Right lung (tissue), 10 donors: ENCODE measurements at places on chromosomes 13 and 19. TPM values are rescaled to one million over a fixed set of nuclear protein-coding genes. Genes with fewer than 3 reads are reported as not detected.

Gene CYSLTR2
- 0.36 TPM for polyA plus RNA-seq

Gene FCAR
- 0.72 TPM for polyA plus RNA-seq

Gene COMP
- polyA plus RNA-seq = 0.60 TPM

DNA sequence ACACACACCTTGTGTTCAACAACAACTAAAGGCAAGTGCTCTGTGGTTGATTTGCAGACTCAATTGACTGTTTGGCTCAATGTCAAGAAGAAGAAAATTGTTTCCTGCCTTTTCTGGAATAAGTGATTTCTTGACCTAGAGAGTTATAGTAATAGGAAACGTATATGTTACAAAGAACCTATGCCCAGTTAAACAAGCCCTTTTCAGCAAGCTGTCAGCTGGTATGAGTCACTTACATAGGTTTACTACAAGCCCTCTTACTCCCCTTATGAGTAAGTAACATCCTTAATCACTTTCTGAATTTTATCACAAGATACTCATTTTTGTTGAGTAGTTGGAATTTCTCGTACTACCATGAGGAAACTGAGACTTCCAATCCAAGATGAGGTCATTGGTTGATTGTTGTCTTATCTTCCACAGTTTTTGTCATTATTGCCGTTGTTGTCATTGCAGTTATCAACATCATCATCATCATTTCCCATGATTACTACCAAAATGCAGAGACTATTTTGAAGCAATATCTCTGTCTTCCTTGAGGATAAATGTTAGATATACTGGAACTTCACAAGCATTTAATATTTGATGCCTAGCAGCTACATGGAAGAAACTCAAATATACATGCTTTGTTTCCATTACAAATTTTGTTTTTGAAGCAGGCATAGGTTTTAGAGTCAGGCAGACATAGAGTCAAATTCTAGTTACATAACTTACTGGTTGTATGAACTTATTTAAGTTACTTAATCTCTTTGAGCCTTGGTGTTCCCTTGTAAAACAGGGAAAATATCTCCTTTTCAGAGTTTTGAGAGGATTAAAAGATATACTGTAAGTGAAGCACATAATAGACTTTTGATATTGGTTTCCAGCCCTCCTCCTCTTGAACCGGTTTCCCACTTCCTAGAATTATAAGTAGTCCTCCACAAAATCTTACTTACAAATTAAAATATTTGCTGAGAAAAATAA, 106.0 kb downstream of the RAP2A start:
- no peak for DNase-seq

DNA sequence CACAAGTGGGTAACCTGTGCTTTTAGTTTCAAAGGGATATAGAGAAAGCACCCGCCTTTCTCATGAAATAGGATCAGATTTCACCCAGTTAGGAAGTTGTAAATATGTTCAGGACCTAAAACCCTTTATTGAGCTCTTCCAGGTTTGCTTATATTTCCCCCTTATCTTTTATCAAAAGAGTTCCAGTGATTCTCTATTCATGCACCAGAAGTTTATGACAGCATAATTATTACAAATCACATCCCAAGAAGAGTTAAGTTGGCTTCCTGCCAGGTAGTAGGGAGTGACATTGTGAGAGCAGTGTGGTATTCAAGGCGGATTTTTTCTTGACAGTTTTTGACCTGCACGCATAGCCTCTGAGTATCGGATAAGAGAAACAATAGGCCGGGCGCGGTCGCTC, 190.3 kb downstream of the STK24 start:
- no peak for DNase-seq

- DNase-seq = no peak
Measured at GRCh38 chr19:38079926-38080380, 144.1 kb downstream of the DPF1 start.

- DNase-seq = peak; percentile 45
Measured at GRCh38 chr19:43784981-43785808, 4.4 kb upstream of the KCNN4 start.

- DNase-seq = no peak
Measured at GRCh38 chr19:39752390-39752789, 14.6 kb upstream of the CLC start.

DNA sequence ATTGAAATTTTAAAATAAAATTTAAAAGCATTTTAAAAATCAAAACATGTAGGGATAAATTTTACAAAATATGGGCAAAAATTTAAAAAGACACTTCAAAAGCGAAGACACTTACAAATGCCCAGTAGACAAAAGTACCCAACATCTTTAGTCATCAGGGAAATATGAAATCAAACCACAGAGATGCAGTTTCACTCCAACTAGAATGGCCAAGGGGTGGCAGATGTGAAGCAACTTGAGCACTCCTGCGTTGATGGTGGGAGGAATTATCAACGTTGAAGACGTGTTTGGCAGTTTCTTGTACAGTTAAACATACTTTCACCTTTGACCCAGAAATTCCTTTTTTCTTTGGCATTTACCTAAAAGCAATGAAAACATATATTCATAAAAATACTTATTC, 518.0 kb upstream of the SGCG start:
- no peak for DNase-seq

DNA sequence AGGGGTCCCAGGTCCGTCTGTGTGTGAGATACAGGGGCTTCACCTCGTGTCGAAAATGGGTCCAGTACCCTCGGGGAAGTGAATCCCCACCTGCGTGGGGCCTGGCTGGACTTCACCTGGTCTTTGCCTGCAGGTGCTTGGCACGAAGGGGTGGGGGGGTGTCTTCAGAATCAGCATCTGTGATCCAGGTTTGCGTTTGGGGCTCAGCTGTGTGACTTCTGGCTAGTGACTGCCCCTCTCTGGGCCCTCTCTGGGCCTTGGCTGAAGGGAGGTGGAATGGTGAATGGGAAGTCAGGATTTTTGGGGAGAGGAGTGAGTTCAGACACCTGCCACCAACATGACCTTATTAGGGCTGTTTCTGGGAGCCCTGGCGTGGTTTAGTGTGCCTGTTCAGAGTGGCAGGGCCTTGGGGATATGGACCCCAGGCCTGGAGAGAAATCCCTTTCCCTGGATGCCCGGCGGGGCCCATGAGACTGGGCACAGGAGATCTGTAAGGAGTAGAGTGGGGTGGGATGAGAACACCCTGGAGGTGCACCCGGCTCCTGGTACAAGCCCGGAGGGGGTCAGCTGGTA, 2.7 kb downstream of the CELF5 start:
- no peak for DNase-seq

- DNase-seq = no peak
Measured at GRCh38 chr19:19263886-19264487, 9.1 kb downstream of the TM6SF2 start.

DNA sequence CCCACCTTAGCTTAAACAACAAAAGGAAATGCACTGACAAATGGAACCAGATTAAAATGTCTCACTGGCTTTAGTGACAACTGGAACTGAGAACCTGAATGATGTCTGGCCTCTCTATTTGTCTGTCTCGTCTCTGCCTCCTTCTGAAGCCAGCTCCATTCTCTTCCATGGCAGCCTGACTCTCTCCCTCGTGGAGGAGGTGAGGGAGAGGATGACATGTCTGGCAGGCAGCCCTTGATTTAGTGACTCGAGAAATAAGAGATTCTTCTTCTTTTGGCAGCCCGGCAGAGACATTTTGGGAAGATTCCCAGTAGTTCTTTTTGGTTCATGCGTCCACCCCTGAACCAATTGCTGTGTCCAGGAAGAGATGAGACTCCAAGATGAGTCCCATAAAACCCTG, 131.7 kb downstream of the KLF5 start:
- no peak for DNase-seq

- no peak for DNase-seq
Measured at GRCh38 chr19:56132316-56132822, 8.7 kb upstream of the ZNF444 start.

DNA sequence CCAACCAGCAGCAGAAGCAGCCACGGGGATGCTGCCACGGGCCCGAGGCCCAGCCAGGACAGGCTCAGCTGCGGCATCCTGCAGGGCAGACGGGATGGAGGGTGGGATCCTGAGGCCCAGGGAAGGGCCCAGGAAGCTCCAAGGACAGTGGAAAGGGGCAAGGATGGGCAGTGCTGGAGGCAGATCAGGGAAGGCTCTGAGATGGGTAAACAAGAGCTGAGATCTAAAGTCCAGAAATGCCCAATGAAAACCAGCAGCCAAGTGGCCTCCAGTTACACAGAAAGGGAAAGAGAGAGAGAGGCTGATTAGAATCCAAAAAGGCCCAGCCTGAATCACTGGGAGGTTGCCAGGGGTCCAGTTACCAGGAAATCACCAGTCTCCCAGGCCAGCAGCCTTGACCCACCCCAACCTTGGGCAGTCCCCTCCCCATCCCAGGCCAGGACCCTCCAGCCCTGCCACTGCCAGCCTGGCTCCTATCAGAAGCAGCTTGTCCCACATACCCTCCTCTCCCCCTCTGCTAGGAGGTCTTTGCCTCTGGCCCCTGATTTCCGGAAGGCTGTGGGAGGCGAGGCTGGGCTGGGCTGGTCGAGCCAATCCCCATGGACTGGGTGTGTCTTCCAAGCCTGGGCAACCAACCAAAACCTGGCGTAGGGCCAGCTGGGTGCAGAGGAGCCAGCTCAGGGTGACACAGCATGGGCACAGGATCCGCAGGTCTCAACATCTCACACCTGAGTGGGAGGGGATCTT, at the start of gene CYP4F11:
Gene CYP4F11, minus strand, starts transcription at position 198 of the 747 bp plus-strand sequence. Its CDS starts 121 bp downstream, at position 77.
- no peak for DNase-seq

GRCh38 chr19:42794765-42795164, 29.3 kb upstream of the PSG8 start:
- no peak for DNase-seq

DNA sequence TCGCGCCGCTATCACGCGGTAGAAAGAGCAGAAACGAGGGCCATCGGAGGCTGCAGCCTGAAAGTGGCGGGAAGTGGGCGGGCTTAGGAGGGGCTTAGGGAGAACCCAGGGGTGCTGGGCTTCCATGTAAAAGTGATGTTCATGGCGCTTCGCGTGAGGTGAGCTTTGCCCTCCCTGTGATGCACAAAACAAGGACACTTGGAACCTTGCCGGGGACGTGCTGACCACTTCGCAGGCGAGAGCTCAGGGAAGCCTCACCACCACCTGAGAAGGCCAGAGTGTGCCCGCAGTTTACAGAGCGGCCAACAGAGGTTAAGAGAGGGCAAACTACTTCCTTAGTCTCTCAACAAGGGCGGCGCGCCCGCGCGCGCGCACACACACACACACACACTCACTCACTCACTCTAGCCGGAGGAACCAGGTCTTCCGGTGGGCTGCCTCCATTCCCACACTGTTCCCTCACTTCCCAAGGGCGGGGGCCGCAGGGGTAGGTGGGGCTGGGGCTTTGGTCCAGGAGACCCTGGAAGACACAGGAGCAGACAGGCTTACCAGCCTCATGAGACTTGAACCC, 651 bp downstream of the GAPDHS start:
- peak; percentile 35 for DNase-seq

GRCh38 chr13:46553521-46553885, 533 bp downstream of the LRCH1 start:
- no peak for DNase-seq

DNA sequence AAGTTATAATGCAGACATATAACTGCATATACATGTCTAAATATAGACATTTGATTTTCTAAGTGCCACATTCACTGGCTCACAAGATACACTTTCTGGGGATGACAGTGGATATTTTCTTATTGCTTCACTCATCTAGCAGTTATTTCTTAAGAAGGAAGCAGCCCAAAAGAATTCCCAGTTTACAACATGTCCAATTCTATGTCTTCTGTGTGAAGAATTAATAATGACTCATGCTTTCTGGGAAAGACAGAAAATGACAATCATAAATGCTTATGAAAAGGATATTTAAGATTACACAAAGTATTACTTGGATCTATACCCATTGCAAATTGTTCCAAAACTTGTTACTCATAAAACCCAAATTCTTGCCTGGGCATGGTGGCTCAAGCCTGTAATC, 543.4 kb downstream of the SUCLA2 start:
- DNase-seq = no peak

GRCh38 chr19:31555634-31556215, 206.5 kb upstream of the TSHZ3 start:
- DNase-seq = no peak

DNA sequence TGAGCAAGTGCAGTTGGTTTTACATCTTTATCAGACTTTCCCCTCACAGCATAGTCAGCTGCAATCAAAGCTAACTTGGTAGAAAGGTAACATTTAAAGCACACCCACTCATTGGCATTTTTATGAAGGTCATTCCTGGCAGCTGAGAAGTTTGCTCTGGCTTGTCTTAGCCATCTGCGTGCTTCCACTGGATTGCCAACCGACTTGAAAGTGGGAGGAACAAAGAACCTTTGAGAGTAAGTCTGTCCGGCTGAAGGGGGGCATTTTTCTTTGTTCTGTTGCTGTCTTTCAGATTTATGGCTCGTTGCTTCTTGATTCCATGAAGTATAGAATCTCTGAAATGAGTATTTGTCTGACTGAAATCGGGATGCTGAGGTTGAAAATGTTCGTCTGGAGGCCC, 103.1 kb downstream of the SACS start:
- no peak for DNase-seq

- no peak for DNase-seq
Measured at GRCh38 chr13:29771247-29771646, 79.2 kb downstream of the UBL3 start.

GRCh38 chr13:100573121-100573520, 15.5 kb downstream of the GGACT start:
- peak; percentile 12 for DNase-seq

DNA sequence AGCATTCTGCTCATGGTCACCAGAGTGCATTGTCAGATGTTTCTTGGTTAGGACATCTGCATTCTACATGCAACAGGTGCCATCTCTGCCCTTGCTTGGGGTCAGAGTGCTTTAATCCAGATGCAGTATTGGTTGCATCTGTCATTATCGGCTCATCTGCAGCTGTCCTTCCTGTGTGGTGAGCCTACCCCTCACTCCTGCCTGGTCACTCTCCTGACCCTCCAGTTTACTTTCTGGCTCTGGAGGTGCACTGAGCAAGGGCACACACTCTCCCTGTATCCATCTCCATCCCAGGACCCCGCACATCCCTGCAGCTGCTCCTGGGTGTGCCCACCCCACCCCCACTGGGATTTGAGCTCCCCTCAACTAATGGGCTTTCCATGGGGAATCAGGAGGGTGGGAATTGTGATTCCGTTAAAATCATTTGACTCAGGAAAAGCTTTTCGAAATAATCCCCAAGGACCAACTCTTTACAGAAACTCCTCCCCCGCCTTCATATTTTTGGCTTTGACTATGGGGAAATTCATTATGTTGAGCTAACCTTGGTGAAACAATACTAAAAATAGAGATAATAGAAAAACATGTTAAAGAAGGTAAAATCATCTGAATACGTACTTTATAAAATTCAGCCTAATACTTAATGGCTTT, 70.2 kb downstream of the COL4A2 start:
- no peak for DNase-seq

DNA sequence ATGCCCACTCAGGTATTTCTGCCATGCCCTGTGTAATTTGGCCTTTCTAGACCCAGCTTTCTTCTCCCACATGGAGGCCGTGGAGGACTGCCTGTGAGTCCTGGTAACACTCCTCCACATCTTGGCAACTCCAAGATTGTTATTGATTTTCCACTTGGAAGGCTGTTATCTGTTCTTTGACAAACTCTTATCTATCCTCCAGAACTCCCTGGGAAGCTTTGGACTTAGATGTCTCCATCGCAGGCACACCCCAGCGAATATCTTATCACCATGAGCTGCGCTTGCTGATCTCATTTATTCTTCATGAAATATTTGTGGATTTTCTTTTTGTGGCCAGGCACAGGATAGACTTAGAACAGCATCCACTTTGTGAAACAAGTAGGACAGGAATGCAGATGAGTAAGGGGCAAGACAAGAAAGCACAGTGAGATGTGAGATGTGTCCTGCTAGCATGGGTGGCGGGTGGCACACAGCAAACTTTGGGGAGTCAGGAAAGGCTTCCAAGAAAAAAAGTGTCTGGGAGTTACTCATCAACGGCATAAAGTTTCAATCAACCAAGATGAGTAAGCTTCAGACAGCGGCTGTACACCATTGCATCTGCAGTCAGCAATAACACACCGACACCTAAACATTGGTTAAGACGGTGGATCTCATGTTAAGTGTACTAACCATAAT, 84.5 kb upstream of the IRS2 start:
- no peak for DNase-seq
